HCEC 1CT (cell line): ENCODE measurements at places on chromosomes 16 and 17.

DNA sequence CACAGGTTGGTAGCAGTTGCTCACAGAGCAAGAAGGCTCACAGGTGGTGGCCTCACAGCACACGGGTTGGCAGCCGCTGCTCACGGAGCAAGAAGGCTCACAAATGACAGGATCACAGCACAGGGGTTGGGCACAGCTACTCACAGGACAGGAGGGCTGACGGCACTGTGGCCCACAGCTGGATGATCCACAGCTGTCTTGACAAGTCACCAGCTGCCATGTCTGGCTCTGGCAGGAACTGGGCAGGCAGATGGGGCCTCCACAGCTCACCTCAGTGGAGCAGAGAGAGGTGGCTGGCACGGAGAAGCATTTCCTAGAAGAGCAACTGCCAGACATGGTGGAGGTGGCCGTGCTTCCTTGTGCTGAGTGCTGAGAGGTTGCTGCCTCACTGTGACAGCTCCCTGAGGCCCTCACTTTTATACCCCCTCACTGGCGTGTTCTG is at the start of gene KRTAP16-1:
TSS of gene KRTAP16-1 (minus strand) at position 392 of the 442 bp plus-strand sequence. CDS start at position 336, 56 bp downstream.
- DNase-seq: no peak

DNA sequence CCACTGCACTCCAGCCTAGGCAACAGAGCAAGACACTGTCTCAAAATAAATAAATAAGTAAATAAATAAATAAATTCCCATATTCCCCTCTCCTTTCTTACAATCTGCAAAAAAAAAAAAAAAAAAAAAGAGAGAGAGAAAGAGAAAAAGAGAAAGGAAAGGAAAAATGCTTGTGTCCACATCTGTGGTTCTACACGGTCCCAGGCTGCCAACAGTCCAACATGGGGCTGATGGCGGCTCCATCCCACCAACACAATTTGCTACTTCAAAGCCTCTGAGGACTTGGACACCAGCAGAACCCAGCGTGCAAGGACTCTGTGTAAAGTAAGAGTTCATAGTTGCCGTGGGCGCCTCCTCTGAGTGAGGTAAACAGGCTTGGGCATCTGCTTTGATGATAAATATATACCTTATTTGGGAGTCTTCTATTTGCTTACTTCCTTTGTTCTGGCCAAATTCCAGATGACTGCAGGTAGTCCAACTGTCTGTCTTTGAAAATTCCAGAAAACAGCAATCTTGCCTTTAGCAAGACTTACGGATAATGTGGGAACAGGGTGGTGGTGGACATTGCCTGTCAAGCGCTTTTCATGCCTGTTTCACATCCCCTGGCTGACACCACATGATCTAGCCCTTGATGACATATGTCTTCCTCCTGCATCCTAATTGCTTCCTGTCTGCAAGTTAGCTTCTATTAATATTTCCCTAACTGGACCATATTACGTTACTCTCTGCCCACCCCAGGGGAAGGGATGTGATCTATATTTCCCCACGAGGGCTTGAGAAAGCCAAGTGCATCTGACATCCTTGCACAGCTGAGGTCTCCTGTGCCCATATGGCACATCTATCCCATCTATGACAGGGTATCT is 10.1 kb downstream of the LITAF start:
- no peak for DNase-seq

GRCh38 chr16:83854420-83854819 is 44.5 kb upstream of the MLYCD start:
- no peak for DNase-seq

GRCh38 chr17:79183293-79184158 is 108.9 kb downstream of the ENGASE start:
- DNase-seq: no peak

DNA sequence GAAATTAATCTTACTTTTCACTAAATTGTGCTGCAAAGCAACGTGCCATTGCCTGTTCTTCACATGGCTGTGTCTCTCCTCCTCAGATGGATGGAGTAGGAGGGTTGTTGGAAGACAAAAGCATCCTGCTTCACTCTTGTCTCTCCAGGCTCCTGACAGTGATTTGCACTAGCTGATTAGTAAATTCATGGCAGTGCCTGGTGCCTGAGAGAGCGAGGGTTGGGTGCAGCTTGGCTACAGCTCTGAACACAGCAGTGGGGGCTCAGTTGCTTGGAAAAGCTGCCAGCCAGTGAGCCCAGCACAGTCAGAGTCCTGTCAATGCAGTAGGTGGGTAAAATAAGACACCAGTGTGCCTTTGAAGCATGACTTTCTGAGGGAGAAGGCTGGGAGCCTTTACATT is 37.4 kb downstream of the CDH13 start:
- DNase-seq: no peak

GRCh38 chr16:85865-86264 is 7.8 kb downstream of the MPG start:
- DNase-seq: no peak

DNA sequence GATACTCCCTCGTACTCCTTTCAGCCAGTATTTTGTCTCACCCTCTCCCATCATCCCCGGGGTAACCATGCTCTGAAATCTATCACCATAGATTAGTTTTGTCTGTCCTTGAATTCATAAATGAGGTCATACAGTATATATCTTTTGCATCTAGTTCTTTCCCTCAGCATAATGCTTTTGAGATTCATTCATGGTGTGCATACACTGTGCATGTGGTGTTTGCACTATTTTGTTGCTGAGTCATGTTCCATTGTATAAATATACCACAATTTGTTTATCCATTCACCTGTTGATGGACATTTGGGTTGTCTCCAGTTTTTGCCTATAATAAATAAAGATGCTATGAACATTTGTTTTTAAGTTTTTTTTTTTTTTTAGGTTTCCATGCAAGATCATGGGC is 34.2 kb upstream of the NLRP1 start:
- DNase-seq: no peak

DNA sequence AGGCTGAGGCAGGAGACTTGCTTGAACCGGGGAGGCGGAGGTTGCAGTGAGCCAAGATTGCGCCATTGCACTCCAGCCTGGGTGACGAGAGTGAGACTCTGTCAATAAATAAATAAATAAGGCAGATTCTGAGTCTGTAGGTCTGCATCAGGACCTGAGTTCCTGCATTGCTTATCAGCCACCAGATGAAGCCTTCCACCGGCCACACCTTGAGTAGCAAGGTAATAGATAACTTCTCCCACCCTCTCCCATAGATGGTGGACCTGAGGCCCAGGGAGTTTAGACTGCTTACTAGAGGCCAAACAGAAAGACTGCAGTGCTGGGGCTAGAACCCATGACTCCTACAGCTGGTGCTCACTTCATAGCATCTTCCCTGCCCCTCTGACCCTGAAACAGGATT is 22.1 kb downstream of the ZP2 start:
- no peak for DNase-seq

DNA sequence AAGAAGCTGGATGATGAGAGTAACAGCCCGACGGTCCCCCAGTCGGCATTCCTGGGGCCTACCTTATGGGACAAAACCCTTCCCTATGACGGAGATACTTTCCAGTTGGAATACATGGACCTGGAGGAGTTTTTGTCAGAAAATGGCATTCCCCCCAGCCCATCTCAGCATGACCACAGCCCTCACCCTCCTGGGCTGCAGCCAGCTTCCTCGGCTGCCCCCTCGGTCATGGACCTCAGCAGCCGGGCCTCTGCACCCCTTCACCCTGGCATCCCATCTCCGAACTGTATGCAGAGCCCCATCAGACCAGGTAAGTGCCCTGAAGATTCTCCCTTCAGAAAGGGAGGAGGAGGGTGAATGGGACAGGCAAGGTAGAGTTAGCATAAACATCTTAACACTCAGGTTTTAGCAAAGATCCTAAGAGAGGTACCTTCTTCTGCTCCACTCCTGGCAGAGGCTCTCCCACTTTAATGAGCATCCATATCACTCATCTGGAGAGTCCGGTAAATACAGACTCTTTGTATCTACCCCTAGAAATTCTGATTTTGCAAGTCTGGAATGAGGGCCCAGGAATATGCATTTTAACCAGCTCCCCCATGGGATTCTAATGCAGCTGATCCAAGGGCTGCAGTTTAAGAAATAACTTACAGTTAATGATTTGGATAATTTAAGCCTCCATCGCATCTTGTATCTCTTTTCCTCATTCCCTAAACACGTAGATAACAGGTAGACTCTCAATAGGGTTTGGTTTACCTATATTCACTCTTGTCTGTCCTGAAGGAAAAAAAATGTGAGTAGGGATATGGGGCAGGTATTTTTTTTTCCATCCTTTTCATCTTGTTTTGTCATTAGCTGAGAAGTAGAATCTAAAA is 3.3 kb downstream of the HLF start:
- no peak for DNase-seq

DNA sequence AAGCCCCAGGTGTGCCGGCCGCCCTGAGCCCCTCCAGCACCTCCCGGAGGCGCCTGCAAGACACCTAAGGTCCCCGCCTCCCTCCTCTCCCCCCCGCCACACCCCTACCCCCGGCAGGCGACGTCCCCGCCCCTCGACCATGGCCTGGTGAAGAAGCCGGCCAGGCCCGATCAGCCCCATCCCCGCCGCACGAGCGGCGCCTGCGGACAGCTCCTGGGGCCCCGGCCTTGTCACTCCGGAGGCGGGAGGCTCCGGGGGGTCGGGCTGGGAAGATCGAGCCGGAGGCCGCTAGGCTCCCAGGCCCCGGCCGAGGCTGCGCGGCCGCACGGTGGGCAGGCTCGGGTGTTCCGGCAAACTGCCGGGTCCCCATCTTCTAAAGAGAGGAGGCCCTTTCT is 405 bp upstream of the ACE start:
- DNase-seq: no peak
